Stimulated activated CD8-positive, alpha-beta memory T cell treated with anti-CD3 and anti-CD28 coated beads, Interleukin-2, amount 100 ng/mL, for 1 hour (primary cell): ENCODE measurements at places on chromosomes 2 and 18.

DNA sequence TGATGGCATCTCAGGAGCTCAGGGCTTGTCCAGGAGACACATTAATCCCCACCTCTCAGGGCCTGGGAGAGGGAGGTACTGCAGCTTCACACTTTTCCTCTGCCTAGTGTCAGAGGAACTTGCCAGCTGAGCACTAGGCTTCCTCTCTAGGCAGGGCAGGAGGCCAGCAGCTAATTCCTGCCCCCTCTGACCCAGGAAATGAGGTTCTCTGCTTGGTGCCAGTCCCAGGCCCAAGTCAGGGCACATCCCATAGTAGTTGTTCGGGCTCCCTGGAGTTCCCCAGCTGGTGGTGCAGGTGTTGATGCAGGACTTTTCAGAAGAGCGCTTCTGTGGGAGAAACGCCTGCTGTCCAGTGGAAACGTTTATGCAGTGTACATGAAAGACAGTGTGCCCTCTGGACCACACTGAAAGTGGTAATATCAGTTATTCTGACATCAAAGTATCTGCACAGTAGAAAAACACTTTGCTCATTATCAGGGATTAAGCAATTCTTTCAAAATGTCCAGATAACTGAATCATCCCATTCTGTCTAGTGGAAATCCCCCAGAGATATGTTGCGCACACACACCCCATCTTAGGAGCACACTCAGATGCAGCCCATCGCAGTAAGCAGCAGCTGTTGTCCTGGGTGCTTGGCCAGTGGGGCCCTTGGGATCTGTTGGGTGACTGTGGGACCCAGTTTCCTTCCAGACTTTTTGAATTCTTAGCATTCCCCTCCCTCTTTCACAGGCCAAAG, 17.8 kb upstream of the SCLY start:
- DNase-seq, result no peak

DNA sequence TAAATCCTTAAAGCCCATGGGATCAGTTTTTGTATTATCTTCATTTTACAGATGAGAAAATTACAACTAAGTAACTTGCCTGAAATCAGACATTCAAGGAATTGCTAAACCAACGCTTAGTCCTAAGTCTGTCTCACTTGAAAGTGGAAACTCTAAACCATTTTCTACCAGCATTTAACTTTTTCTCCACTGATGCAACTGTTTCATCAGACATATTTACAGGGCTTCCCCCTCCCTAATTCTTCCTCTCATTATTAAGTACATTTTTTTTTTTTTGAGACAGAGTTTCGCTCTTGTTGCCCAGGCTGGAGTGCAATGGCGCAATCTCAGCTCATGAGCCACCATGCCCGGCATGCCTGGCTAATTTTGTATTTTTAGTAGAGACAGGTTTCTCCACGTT, 88.6 kb downstream of the ACVR1C start:
- DNase-seq, result no peak

DNA sequence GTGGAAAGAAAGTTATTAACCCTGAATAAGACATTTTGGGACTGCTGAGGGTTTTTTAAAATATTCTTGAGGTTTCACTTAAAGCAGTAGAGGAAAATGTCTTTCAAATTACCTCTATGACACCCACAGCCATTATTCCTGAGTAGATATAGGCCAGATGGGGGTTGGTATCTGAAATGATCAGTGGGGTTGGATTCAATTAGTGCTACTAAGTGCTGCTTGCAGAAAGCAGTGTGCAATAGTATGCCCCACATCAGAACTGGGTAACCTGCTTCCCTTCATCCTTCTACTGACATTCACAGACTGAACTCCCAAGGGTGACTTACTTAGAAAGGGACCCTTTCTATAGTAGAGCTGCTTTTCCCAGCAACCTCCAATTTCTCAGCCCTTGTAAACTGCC, 7.3 kb upstream of the ETAA1 start:
- no peak for DNase-seq

- no peak for DNase-seq
These were observed 87.1 kb upstream of the RAB6C start for GRCh38 chr2:129892360-129892759.

- no peak for DNase-seq
These were observed 151.0 kb upstream of the GATA6 start for GRCh38 chr18:22018366-22018765.

DNA sequence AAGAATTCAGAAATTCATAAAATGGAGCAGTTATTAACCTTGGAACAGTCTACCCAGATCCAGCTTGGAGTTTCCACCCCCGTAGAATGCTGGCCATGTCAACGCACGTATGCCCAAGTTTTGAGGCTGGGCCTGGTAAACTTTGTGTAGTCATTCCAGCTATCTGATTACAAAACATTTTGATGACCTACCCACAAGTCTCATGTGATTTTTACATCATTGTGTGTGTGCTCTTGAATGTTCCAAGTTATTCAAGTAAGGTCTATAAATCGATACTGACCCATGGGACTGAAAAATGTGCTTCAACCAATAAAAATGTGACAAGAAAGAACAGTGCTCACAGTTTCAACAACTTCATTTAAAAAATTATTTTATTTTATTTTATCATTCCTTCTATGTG, 32.5 kb upstream of the ICOS start:
- DNase-seq, result no peak

DNA sequence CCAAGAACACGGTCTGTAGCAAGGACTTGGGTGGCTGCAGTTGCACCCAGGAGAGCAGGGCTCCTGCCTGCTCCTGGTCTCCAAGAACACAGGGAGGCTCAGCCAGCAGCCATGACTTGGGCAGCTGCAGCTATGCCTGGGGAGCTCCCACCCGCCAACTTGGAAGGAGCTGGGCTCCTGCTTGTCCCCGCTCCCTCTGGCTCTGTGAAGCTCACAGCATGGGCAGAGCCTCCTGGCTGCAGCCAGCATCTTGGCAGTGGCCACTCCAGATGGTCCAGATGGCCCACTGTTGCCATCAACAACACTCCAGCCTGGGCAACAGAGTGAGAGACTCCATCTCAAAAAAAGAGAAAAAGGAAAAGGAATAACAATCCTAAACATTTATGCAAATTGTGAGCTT, 5.2 kb downstream of the ZSCAN30 start:
- no peak for DNase-seq

DNA sequence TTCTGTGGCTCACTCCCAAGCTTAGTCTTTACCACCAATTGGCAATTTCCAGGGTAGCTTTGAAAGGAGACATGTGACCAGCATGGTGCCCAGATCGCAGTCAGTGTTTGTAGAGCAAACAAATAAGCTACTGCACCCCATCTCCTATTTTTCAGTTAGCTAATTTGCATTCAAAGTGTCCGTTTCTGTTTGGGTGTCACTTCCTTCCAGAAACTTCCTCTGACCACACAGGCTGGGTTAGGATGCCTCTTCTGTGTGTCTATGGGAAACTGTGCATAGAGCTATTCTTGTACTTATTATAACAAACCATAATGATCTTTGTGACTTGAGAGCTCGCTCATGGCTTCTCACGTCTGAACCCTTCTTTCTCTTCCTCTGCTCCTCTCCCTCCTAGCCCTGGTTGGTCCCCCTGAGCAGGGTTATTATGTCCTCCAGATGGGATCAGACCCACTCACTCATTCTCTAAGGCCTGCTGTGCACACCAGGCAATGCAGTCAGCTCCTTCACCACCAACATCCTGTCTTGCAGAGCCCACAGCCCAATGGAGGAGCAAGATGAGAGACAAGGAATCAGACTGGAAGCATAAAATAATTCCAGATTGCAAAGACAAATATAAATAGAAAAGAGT, 101.2 kb upstream of the ALK start:
- no peak for DNase-seq

- no peak for DNase-seq
These were observed 85.6 kb downstream of the ABI2 start for GRCh38 chr2:203413796-203414195.

GRCh38 chr18:12748671-12749070, 45.8 kb downstream of the PSMG2 start:
- DNase-seq, result no peak

- DNase-seq, result no peak
These were observed 25.4 kb upstream of the RAB27B start for GRCh38 chr18:54802686-54803395.

DNA sequence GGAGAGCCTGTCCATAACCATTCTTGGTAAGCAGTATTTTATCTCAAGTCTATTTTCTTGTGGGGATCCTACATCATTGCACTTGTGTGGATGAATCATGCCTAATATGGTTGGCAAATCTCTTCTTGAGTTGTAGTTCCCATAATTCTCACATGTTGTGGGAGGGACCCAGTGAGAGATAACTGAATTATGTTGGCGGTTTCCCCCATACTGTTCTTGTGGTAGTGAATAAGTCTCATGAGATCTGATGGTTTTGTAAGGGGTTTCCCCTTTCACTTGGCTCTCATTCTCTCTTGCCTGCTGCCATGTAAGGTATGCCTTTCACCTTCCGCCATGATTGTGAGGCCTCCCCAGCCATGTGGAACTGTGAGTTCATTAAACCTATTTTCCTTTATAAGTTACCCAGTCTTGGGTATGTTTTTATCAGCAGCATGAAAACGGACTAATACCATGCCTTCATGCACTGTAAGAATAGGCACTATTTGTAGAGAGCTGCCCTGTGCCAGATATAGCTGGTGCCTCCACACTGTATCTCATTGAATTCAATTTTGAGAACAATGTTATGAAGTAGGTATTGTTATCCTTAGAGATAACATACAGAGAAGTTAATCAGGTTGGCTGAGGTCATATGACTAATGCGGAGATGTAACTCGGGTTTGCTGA, 148.3 kb downstream of the PLCL1 start:
- no peak for DNase-seq

GRCh38 chr2:130345091-130345490, 2.4 kb downstream of the IMP4 start:
- DNase-seq, result no peak

DNA sequence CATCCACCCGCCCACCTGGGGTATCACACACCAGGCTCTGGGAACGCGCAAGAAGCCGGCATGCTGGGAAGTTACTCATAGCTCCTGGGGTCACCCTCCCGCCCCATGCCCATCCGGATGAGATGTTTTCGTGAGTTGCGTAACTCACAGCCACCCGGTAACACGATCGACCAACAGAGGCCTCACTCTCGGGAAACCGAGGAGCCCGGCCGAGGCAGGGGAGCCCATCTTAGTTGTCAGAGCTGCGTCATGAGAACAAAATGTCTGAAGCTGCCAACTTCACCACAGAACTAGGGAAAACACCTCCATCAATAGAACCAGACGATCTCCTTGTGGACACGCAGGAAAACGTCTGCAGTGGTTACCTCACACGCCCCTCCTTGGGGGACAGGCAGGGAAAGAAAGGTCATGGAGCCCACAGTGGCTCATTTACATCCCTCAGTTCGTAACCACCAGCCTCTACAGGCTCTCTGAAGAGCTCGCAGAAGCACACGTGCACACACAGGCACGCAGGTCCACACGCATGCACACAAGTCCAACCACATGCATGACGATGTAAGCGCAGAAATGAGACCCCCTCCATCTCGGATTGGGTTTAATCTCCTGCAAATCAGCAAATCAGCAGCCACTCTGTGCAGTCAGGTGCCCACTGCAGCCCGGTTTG, 26.2 kb downstream of the ADI1 start:
- no peak for DNase-seq

DNA sequence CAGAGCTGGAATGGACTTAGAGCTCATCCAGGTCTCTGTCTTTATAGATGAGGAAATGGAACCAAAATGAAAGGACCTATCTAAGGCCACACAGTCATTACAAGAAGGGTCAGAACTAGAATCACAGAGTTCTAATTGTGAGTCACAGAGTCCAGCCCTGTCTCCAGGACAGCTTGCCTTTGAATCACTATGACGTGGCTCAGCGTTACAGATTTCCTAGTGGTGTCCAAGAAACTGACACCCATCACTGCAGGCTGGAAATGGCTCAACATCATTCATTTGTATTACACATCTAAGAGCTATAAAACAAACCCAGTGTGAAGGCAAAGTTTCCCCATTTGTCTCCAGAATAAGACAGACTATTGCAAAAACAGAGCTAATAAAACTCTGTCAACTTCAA, 164.3 kb upstream of the SIX2 start:
- DNase-seq, result no peak
